Stimulated activated CD4-positive, alpha-beta T cell treated with anti-CD3 and anti-CD28 coated beads, Interleukin-4, amount 100 ng/mL, for 4 hours (primary cell): ENCODE measurements at places on chromosomes 5 and 9.

GRCh38 chr5:177537389-177538361 is 16.7 kb downstream of the FAM193B start:
- DNase-seq = no peak

GRCh38 chr5:116998024-116998423 is 423.4 kb upstream of the SEMA6A start:
- no peak for DNase-seq

- no peak for DNase-seq
Measured at GRCh38 chr5:107092695-107093094, 578.0 kb downstream of the EFNA5 start.

- DNase-seq = no peak
Measured at GRCh38 chr5:54994628-54995027, 9.2 kb upstream of the ESM1 start.

GRCh38 chr9:118533101-118533500 is 828.9 kb downstream of the TLR4 start:
- no peak for DNase-seq

DNA sequence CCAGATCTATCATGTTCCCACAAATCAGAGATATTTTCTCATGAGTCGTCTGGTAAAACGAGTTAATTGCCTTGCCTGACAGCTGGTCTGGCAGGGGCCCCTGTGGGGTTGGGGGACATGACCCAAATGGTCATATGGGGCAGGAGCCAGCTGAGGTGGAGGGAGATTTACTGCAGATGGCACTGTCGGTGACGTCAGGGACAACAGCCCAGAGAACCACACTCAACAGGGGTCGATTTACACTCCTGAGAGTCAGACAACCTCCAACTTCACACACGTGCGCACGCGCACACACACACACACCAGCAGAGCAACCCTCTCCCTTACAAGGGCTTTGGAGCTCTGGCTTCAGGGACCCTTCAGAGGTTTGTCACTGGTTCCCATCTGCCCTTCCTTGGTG is 23.4 kb upstream of the GABRP start:
- DNase-seq = no peak

DNA sequence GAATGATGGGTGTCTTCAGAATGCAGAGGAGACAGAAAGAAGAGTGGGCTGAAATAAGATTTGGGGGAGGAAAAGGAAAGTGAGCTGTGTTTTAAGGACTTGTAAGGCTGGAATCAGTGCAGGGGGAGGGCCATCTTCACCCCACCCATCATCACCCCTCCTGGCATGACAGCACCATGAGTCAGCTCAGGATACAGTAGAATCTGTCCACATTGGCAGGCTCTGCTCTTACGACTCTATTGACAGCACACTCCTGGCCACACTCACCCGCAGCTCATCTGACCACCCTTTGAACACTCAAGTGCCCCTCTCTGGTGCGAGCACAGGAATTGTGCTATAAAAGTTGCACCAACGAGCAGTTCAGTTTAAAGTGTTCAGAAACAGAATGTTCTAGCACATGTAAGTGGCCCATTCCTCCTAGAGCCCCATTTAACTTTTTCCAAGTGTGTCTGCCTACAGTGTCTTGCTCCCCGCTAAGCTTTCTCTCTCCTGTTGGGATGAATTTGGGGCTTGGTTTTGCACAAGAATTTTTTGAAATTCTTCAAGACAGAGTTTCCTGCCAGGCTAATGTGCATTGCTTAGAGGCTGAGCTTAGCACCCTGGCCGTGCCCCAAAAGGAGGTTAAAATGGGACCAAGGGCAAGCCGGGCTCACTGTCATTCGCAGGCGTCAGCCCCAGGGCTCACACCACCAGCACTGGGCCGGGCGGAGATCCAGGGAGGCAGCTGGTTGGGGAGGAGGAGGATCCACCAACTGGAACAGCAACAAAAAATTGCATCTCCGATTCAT is 12.0 kb downstream of the ADRA1B start:
- no peak for DNase-seq

DNA sequence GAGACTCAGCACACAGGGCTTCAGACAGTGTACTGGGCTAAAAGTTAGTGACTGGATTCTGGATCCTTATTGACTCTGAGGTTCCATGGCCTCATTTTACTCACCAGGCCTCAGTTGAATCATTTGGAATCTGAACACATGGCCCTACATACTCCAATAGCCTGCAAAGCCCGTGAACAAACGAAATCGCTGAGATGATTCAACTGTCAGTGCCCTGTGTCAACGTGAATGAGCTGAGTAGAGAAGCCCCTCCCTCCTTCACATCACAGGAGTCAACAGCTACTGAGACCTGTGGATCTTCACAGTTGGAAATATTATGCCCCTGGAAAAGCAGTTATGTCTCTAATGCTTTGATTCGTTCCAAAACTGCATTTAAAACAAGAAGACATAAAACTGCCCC is 429.3 kb downstream of the GADD45G start:
- DNase-seq = no peak

DNA sequence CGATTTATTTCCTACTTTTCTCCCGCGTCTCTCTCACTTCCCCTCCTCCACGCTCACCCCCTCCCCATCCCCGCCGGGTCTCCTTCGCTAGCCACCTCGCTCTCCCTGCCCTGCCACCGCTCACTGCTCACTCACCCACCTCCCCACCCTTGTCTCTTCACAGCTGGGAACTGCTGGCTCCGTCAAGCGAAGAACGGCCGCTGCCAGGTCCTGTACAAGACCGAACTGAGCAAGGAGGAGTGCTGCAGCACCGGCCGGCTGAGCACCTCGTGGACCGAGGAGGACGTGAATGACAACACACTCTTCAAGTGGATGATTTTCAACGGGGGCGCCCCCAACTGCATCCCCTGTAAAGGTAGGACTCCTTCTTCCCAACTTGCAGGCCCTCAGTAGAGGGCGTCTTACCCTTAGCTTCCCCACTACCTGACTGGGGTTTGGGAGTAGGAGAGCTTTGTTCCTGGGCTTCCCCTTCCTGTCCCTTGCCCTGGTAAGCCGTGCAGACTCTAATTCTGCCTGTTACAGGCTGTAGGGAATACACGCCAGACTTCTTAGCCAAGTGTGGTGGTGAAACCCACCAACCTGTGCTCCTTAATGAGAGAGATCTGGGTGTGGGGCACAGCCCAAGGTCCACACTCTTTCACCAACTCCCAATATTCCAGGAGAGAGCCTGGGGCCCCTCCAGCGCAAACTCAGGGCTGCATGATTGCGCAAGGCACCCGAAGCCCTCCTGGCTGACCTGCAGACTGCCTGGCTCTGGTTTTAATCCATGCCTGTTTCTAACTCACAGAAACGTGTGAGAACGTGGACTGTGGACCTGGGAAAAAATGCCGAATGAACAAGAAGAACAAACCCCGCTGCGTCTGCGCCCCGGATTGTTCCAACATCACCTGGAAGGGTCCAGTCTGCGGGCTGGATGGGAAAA is 2.5 kb downstream of the FST start:
- DNase-seq = no peak

- DNase-seq = no peak
Measured at GRCh38 chr5:37776826-37777225, 63.0 kb downstream of the GDNF start.

GRCh38 chr5:55868846-55869245 is 17.7 kb downstream of the IL31RA start:
- peak; percentile 25 for DNase-seq

DNA sequence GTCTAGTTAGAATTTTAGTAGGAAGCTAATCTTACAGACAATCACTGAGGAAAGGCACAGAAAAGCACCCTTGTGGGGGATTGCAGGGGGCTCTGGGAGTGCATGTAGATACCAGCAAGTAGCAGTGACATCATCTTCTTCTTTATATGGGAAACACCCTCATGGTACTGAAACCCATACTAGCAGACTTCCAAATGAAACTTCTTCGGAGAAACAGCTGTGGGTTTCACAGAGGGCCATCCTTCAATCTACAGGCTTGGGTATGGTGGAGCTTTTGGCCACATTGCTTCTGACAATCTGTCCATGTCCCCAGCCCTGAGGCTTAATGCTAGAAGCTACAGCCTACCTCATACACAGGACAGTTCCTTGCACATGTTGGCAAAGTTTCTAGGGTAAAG is 165.2 kb upstream of the NFIB start:
- DNase-seq = no peak

DNA sequence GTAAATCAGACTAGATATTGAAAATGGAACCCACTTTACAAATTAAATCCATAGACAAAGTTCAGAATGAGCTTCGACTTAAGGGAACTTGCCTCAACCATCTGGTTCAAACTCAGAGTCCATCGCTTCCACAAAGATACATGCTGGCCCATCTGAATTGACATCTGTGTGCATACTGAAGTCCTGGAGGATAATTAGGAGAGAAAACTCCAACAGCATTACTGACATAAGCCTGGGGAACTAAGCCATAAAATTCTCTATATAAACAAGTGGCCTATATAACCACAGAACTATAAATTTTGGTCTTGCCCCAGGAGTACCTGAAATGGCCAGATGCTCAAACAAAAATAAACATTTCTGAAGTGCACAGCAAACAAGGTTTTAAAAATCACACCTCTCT is 94.4 kb downstream of the IZUMO3 start:
- DNase-seq = no peak

DNA sequence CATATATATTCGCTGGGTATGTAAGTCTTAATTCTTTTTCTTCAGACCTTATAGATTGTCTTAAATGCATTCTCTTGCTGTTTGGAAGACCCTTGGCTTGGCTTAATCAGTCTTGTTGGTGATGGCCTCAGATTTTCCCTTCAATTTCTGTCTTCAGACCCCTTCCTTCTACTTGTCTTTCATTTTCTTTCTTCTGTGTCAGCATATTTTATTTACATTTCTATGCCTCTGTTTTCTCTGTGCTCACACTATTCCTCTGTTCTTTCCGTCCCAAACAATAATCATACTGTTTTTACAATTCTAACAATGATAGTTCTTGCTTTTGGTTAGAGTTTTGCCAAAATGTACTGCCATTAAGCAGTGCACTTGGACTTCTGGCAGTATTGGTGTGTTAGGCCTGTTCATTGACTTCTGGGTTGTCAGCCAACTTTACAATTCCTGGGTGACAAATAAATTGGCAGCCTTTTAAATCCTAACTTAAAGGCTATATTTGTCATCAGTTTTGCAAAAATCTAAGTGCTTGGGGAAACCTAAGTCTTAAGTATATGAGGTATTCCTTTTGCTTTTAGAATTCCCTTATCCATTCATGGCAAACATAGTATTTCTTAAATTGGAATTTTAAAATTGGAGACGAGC is 8.0 kb downstream of the SRFBP1 start:
- DNase-seq = no peak

DNA sequence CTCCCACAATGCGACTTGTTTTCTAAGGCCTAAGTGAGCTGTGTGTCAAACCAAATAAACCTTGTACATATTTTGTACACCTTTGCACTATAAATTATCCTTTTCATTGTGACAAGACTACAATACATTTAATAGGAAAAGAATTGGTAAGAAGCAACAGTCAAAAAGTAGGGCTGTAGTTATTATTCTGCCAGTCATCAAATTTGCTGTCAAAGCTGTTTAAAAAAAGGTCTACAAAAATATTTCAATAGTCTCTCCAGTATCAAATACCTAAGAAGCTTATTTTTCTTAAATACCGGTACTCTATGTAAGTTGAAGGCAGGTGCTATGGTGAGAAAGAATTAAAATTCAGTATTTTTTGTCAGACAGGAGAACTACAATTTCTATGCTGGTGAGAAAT is 40.5 kb downstream of the TLE1 start:
- no peak for DNase-seq

- no peak for DNase-seq
Measured at GRCh38 chr5:61623401-61624069, 291.5 kb downstream of the ZSWIM6 start.

DNA sequence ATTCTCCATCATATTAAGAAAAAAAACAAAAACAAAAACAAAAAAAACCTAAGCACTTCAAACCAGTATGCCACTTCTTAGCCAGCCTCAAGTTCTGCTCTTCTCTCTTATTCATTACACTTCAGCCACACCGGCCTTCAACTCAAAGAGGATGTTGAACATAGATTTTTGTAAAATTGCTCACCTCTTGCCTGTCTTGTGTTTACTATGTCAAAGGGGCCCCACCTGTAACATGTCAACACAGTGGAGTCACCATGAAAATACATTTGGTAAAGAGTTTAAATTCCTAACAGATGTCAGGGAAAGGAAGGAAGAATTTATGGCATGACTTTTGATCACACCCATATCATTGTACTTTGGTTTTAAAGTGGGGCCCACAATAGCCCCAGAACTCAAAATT is 121.1 kb upstream of the GHR start:
- no peak for DNase-seq

GRCh38 chr5:2262620-2263019 is 379.9 kb upstream of the IRX4 start:
- DNase-seq = no peak

DNA sequence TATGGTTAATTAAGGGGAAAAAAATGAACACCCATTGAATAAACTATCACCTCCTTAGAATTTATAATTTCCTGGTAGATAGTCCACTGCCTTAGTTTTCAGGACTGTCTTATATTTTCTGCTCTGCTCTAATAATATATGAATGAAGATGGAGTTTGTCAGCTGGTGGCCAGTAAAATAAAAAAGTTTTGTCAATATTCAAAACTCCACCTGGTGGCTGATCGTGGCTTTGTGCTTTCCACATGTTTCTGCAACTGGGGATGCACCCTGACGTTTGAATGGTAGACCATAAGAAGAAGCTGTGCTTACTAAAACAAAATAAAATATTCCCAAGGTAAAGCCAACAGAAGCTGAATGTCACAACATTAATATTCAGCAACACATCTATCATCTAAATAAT is 286.6 kb upstream of the IZUMO3 start:
- no peak for DNase-seq

- DNase-seq = no peak
Measured at GRCh38 chr9:19618816-19619215, 170.0 kb downstream of the SLC24A2 start.
